ENCODE measurements at places on chromosomes 11 and 22. TPM values are rescaled to one million over a fixed set of nuclear protein-coding genes. Genes with fewer than 3 reads are reported as not detected.

DNA sequence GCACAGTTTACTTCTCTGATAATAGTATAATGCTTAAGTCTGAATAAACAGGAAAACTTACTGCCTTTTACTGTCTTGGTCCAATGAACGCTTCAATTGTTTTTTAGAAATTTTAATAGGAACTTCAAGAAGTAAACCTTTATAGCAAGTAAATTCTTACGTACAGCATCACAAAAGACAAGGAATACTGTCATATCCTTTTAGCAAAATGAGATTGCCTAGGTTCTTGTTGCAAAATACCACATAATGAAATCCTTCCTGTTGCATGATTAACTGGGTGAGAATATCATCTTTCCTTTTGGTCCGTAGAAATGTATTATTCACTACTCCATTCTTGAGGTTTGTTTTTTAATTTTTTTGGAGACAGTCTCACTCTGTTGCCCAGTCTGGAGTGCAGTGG lies 22.3 kb upstream of the HIKESHI start:
- no peak for DNase-seq

DNA sequence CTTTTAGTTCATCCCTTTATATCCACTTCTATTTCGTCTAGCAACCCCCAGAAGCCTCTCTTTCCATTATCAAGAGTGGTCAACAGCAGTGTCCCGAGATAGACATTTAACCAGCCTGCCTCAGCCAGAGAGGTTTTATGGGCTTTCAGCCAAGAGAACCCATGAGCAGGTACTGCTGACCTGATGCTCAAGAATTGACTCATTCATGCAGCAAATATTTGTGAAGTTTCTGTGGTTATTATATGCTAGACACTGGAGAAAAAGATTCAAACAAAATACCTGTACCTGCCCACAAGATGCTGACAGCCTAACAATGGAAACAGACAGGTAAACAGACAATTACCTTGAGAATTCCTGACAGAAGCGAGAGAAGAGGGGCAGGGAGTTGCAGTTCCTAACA lies 9.7 kb upstream of the LRRC55 start:
- DNase-seq, result no peak

DNA sequence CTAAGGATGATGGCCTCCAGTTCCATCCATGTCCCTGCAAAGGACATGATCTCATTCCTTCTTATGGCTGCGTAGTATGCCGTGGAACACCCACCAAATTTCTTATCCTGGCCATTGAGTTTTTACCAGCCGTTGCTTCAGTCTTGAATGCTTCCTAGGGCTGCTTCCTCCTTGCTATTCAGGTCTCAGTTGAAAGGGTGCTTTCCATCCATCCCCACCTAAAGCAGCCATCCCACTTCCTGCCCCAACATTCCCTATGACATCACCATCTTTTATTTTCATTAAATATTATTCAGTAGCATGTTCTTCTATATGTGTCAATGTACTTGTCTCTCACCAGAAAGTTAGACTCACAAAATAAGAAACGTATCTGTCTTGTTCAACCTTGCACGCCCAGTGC lies 40.7 kb upstream of the SLN start:
- DNase-seq, result no peak

DNA sequence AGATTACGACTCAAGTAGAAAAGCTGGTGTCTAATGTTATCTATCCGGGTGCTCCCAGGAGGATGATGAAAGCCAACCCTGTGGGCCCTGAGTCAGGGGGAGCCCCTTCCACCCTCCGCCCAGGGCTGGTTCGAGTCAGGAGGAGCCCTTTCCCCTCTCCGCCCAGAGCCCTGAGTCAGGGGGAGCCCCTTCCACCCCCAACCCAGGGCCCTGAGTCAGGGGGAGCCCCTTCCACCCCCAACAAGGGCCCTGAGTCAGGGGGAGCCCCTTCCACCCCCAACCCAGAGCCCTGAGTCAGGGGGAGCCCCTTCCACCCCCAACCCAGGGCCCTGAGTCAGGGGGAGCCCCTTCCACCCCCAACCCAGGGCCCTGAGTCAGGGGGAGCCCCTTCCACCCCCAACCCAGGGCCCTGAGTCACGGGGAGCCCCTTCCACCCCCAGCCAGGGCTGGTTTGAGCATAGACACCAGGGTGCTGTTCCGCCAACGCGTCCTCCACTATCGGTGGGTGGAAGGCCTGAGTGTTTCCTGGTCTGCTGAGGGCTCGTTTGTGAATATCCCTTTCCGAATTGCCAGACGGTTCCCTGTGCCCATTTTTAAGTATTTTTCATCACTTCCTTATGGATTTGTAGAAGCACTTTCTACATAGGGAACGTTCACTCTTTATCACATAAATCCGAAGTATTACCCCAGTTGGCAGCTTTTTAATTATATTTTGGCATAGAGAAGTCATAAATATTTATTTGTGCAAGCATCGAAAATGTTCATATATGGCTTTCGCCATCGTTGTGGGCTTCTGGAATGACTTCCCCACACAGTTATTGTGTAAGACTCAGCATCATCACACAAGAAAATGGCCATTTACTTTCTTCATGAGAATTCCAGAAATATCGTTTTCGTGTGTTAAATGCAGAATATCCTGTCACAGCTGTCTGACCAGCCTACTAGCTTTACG lies 380.6 kb downstream of the BRD1 start:
- DNase-seq, result no peak

GRCh38 chr11:129259931-129260348 lies 67.8 kb upstream of the ARHGAP32 start:
- no peak for DNase-seq

- peak; percentile 96 for DNase-seq
Measured at GRCh38 chr11:72821920-72822799, 7.9 kb downstream of the ATG16L2 start.

DNA sequence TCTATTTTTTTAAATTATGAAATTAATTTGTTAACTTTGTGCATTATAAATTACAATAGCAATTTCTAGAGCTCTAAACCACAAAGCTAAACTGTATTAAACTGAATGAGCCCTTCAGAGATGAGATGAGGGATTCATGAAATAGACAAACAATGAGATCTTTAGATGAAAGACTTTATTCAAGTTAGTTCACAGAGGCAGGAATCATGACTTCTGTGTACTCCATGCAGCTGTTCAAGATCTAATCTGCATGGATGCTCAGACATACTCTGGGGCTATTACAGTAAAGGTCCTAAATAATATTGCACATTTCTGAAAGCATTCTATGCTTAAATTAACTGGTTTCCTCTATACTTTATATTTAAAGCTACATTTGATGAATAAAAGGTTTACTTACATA lies 122.7 kb downstream of the FCHSD2 start:
- DNase-seq, result peak; percentile 46

- no peak for DNase-seq
Measured at GRCh38 chr22:50626314-50626849, 1.6 kb downstream of the ARSA start.

GRCh38 chr22:40747361-40747760 lies 68.1 kb downstream of the MCHR1 start:
- DNase-seq, result no peak

- DNase-seq, result no peak
Measured at GRCh38 chr22:49392841-49393510, 434.7 kb downstream of the BRD1 start.

DNA sequence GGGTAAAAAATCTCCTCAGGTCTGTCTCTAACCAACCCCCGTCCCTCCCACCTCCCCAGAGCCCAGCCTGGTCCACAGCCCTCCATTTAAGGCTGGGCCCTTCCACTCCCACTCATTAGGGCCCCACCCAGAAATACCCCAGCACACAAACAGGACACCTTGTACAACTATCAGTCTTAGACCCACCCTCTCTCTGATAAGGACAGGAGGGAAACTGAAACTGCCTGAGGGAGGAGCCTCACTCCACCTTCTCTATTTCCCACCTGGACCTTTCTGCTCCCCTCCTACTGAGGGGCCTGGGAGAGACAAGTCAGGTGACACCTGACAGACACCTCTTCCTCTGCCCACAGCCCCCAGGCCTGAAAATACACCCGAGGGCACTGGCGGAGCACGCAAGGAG lies 90.2 kb downstream of the PLEKHA7 start:
- no peak for DNase-seq

- no peak for DNase-seq
Measured at GRCh38 chr11:92340839-92341238, 116.2 kb downstream of the FAT3 start.

GRCh38 chr11:15772981-15773380 lies 583.4 kb downstream of the SOX6 start:
- DNase-seq, result peak; percentile 45

DNA sequence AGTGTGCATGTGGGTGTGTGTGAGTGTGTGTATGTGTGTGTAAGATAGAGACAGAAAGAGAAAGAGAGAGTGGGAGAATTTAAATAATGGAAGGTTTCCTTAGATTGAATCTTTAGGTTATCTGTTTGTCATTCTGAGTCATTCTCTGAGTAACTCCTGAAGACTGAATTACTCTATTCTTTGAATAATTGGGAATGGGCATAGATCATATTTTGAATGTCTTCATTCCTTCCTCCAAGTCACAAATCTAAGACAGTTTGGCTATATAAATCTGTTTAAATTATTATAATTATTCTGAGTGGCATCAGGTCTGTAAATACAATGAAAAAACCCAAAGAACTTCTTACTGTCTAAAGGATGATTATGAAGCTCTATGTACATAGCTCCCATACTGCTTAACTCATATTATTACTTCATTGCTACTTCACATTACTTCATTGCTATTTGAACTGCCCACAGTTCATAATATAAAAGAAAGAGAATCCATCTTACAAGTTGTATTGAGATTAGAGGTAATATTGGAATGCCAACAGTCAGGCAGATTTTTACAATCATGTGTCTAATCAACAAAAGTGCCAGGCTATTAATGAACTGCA lies 346.6 kb upstream of the CCDC179 start:
- no peak for DNase-seq

GRCh38 chr11:71158936-71159335 lies 93.4 kb downstream of the SHANK2 start:
- DNase-seq, result no peak

Gene MN1
- 27.0 TPM for total RNA-seq

Gene LIF
- 0.51 TPM for total RNA-seq

Gene TUBA8
- 13.3 TPM for total RNA-seq

Gene PAMR1
- total RNA-seq, result 63.2 TPM

All from tongue (tissue), 3 donors.